ENCODE measurements at places on chromosomes 2 and 18.

GRCh38 chr18:32343634-32344033 is 127.0 kb downstream of the GAREM1 start:
- DNase-seq: no peak

DNA sequence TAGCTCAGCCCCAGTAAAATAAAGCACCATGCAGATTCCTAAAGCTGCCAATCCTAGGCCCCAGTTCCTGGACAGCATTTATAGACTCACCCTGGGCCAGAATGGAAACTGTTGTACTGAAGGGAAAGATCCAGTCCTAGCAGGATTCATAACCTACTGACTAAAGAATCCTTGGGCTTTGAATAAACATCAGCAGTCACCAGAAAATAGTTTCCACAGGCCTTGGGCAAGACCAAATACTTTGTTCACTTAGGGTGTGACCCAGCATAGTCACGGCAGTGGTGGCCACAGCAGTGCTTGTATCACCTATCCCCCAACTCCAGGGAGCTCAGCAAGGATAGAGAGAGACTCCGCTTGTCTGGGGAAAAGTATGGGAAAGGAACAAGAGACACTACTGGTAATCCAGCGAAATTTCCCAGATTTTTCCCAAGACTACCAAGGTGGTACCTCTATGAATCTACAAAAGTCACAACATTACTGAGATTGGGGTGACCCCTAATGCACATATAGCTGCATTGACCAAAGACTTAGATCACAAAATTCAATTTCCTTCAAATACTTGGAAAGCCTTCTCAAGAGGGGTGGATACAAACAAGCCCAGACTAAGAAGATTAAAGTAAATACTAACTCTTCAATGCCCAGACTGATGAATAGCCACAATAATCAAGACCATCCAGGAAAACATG is 748.1 kb upstream of the LRATD1 start:
- no peak for DNase-seq

DNA sequence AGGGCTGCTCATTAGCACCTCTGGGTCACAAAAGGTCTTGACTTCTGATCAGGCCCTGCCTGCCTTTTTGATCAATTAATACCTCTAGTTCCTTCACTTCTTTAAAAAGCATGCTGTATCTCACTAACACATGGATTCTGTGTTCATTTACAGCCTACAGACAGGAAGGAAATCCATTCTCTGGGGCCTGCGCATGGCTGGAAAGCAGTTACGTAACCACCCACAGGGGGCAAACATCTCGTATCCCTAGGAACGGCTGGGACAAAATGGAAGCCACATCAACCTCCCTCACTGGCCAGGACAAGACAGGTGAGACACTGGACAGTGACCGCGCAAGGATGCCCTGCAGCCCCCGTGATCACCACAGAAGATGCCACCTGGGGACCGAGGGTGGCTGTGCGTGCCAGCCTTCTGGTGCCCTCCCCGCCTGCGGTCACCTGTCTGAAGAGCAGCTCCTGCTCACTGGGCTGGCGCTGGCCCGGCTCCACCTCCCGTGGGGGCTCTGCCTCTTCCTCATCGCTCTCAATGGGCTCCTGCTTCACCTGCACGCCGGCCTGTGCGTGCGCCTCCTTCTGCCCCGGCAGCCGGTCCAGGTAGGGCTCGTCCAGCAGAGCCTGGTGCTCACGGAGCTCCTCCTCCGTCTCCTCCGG is 266.9 kb downstream of the TWIST2 start:
- no peak for DNase-seq

- no peak for DNase-seq
These were observed 17.5 kb downstream of the POLR1A start for GRCh38 chr2:86087936-86088850.

DNA sequence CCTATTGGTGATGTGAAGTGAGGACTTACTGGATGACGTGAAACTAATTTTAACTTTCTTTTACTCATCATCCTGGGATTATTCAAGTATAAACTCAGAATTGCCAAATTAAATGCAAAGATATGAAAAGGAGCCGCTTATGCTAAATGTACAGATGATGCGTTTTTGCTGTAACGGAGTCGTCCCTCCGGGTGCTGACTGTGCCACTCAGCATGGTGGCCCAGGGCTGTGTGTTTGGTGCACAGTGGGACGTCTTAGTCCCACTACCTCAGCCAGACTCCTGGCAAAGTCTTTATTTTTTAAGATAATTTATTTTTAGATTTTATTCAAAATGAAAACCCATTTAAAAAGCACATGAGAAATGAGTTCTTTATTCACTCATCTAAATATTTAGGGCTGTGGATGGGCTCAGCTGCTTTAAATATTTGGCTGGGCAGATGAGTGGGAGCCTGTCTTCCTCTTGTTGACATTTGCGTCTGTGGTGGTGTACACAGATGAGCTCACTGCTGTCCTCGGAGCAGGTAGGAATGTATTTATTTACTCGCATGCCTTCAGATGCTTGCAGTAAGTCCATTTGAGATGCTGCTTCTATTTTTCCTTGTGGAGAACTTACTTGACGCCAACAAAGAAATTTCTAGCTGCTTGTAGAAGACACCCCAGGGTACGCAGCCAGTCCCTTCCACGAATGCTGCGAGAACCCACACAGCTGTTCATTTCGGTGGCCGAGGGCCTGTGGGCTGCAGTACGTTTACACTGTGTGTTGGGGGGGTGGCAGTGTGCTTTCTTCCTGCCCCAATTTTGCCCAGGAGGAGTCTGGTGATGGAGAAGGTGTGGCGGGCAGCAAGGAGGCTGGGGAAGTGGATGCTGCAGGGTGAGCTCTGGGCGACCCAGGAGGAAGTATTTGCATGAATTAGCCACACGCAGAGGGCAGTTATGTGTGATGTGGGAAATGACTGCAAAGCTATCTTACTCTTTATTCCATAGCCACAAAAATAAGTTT is 105.0 kb downstream of the AGAP1 start:
- DNase-seq: no peak

- no peak for DNase-seq
These were observed 383.7 kb downstream of the XIRP2 start for GRCh38 chr2:167271932-167272331.

- no peak for DNase-seq
These were observed 64.1 kb upstream of the SALL3 start for GRCh38 chr18:78915446-78916008.

DNA sequence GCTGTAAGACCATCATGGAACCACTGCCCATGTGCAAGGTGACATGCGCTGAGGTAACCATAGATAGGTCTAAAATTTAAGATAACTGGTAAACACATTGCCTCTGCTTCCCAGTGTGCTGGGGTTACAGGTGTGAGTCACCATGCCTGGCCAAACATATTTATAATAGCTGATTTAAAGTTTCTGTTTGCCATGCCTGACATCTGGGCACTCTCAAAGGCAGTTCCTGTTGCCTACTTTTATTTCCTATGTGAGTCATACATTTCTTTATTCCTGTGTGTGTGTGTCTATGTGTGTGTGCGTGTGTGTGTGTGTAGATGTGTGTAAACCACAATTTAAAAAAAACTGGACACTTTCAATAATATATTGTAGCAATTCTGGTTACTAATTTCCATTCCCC is 415.2 kb upstream of the NETO1 start:
- DNase-seq: no peak

- DNase-seq: no peak
These were observed 1251.6 kb upstream of the ZEB2 start for GRCh38 chr2:145771525-145771924.
